ENCODE measurements at places on chromosomes 4 and X.

DNA sequence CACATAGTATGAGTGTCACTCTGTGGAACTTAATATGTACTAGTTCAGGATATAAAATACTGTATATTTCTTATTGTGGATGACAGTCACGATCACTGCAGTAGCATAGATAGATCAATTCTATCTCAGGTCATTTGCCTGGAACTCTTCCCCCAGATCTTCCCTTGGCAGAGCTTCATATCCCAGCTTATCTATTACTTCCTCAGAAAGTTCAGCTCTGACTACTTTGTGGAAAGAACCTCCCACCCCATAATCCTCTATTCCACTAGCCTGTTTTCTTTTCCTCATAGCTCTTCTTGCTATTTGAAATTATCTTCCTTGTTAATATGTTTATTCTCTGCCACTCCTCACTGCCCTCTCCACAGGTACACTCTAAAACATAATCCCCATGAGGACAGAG lies 10.9 kb downstream of the FAM241A start:
- DNase-seq: no peak

DNA sequence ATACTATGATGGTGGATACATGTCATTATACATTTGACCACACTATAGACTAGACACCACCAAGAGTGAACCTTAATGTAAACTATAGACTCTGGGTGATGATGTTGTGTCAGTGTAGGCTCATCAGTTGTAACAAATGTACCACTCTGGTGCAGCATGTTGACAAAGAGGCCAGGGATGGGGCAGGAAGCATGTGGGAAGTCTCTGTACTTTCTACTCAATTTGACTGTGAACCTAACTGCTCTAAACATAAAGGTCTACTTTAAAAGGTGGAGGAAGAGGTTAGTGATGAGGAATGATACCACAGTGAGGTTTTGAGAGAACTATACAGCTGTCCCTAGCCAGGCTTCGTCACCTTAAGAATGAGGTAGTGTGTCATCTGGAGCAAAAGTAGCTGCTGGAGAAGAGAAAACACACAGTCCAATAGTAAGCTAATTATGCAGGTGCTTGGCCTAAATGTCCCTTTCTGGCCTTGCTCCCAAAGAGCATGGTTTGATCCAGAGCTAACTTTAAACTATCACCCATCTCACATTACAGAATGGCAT lies 38.4 kb downstream of the GRSF1 start:
- DNase-seq: no peak

DNA sequence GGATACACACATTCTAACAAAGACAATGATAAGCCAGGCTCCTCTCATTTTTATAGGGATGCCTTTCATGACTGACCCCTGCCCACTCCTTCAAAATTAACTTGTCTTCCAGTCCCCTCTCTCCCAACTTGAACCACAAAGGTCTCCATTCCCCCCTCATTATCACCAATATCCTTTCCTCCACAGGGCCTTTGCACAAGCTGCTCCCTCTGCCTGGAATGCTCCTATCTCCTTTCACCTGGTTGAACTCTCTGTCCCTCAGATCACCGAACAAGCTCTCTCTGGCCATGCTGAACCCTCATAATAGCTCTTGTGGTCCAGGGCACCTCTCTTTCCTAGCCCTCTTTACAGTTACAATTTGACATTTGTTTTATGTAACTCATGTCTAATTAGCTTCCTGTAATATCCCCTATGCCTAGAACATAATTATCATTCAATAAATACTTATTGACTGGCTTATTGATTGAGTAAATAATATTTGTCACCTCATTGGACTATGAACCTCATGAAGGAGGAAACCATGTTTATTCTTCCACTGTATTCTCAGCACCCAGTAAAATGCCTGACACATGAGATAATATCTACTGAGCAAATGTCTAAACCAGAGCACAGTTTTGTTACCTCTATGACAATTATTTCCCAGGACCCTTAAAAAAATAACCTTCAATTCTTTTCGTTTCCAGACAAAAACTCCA lies 266.3 kb upstream of the RASGEF1B start:
- no peak for DNase-seq

DNA sequence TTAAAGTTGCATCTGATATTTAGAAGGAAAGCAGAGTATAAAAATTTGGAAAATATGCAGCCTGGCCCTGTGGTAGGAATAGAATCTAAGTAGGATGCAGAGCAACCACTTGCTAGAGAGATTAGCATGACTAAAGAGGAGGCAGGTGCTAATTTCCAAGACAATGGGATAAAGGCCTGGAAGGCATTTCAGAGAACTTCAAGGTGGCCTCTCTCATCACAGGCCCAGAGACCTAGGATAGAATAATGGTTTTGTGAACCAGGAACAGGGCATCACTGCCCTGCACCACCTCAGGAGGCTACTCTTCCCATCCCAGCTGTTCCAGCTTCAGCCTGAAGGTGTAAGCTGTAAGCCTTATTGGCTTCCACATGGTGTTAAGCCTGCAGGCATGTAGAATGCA lies 621.7 kb upstream of the HS3ST1 start:
- no peak for DNase-seq

- no peak for DNase-seq
Observed at GRCh38 chr4:98314791-98315565, 53.8 kb downstream of the RAP1GDS1 start.

DNA sequence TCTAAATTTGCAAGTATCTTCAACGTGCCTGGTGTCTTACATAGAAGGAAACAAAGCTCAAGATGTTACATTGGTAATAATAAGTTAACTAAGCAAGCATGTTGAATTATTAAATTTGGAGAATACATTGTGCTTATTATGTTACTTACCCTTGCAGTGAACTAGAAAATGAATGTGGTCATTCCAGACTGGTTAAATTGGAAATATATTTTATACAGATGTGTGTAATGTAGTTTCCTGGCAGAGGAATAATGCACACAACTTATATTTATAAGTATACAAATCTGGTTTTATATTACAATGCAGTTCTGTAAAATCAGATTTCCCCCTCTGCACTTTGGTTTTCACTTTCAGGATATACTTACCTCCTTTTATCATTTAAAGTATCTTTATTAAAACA lies 159.9 kb upstream of the SLIT2 start:
- DNase-seq: no peak

DNA sequence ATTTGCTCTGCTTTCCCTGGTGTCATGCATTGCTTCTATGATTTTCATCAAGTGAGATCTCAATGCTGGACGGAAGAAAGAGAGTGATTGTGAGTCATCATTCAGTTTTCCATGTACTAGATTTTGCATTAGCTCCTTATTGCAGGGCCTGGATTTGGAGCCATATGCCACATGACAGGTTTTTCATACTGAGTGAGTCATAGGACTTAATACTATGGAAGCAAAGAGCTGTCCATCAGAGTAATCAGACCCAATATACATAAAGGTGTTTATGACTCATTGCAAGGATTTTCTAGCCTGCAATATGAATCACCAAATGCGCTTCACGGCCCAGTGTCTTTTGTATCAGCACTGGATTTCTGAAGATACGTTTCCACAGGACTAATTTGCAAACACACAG lies 11.2 kb upstream of the TFDP3 start:
- DNase-seq: no peak

- no peak for DNase-seq
Observed at GRCh38 chr4:145453163-145453520, 28.5 kb upstream of the SMAD1 start.

DNA sequence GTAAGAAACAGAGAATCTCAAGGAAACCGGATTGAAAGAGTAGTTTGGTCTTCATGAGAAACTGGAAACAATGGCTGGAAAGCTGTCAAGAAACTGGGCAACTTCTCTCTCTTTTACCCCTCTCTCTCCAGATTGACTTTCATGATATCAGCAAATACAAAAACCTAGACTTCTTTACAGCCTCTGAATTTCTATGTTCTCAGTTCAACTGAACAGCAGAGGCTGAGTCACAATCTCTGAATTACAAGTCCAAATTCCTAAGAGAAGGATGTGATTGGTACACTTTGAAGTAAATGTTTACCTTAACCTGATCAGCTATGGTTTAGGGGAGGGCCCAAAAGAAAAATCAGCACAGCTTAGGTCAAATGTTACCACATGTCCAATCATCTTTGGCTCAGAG lies 974.9 kb downstream of the RPA4 start:
- no peak for DNase-seq

DNA sequence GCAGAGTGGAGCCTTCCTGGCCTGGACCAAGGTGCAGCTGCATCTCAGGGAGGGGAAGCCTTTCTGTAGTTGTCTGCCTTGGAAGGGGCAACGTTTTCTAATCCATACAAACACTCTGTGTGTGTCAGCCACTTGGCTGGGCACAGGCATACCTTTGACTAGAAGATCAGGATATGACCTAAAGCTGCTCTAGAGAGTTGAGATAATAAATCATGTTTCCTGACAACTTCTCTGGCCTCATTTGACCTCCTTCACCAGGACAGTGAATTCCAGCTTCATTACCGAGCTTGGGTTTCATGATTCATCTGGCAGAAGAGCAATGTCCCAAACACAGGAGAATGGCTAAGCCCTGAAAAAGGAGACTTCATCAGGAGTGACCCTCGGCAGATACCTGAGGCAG lies 89.6 kb upstream of the KIT start:
- DNase-seq: no peak

DNA sequence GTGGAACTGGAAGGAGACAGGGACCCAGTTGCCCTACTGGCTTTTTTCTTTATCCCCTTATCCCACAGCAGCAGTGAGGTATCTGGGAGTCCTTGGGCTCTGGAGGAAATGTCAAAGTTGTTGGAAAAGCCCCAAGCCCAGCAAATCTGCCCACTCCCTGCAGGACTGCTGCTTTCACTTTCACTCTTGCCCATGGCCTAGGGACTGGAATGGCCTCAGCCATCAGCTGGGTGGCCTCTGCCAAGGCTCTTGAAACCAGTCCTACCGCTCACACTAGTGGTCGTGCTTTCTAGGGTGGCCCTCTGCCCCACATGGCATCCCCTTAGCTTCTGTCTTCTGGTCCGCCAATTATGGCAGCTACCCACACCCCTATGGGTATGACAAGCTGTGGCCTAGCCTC lies 9.7 kb upstream of the RHOXF1 start:
- DNase-seq: no peak

GRCh38 chr4:107388736-107389274 lies 331.2 kb downstream of the PAPSS1 start:
- no peak for DNase-seq

- no peak for DNase-seq
Observed at GRCh38 chr4:36099509-36099908, 144.8 kb downstream of the ARAP2 start.

Data from T1000 (cell line).